ENCODE measurements at places on chromosomes 7 and 10. TPM values are rescaled to one million over a fixed set of nuclear protein-coding genes. Genes with fewer than 3 reads are reported as not detected.

DNA sequence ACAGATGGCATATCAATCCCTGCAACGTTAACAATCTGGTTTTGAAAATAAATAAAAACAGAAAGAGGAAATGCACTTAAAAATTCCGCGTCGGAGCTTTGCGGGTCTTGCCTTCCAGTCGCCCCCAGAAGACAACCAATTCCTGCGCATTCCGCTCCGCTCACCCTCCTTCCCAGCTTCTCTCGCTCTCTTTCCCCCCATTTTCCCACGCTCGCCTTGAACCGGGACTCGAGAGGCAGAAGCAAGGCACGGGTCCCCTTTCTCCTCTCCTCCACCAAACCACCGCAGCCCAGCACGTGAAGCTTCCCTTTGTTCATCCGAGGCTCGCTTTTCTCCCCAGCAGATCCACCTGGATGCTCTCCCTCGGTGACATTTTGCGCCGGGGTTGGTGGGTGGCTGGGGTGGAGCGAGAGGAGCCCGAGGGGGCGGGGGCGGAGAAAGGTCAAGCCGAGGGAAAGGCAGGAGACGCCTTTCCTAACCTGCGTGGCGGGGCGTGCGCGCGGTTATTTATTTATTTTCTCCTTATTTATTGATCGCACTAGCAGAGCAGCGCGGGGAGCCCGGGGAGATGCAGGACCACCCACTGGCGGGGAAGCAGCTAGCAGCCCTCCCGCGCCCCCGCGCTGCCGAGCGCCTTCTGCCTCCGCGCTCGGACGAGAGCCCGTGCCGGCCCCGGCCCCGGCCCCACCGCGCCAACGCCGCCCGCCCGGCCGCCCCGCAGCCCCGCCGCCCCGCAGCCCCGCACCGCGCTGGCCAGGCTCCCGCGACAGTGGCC is at the start of gene KCND2:
Gene KCND2 (plus strand): TSS at position 475 of the 775 bp plus-strand sequence.
- DNase-seq = peak; percentile 50

- DNase-seq = no peak
Measured at GRCh38 chr7:71414490-71414889, 282.5 kb downstream of the GALNT17 start.

EZH2 gene
- 27.0 TPM for polyA plus RNA-seq

GRCh38 chr10:124550293-124551034 is 88.8 kb downstream of the LHPP start:
- DNase-seq = no peak

GRCh38 chr7:90207956-90208355 is 3.6 kb upstream of the STEAP2 start:
- DNase-seq = no peak

DNA sequence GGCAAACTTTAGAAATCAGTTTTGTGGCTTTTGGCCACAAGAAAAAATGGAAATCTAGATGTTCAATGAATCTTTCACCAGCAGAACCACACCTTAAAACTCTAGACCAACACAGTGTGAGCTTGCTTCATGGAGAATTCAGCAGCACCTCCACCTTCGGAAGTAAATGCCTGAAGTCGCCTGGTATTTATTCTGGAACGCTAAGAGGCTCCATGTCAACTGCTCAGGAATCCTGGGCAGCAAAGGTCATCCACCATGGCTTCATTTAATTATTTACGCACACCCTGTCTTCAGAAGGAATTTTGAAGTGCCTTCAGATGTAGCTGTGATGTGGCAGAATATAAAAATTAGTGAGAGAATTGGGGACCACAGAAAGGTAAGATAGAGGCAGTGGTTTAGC is 167.7 kb downstream of the GFRA1 start:
- no peak for DNase-seq

DNA sequence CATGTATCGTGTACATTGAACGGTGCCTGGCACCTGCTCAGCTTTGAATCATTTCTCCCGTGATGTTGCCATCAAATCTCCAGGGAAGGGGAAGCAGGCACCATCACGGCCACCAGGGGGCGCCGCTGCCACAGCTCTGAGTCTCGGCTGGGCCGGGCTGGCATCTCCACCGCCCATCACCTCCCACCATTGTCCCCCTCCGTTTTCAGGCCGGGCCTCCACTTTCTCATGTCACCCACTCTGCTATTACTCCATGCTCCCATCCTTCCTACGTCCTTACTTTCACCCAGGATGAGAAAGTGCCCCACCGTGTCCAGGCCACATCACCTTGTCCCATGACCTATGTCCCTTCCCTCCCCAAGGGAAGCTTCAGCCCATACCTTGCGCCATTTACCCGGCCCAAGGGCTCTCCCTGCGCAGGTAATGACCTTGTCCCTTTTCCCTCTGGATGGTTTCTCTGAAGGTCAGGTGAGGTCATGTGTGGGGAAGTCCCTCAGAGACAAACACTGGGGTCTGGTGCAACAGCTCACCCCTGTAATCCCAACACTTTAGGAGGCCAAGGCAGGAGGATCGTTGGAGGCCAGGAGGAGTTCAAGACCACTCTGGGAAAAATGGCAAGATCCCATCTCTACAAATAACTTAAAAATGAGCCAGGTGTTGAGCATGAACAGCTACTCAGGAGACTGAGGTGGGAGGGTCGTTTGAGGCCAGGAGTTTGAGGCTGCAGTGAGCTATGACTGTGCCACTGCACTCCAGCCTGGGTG is 31.8 kb upstream of the OCM2 start:
- DNase-seq = peak; percentile 89

DNA sequence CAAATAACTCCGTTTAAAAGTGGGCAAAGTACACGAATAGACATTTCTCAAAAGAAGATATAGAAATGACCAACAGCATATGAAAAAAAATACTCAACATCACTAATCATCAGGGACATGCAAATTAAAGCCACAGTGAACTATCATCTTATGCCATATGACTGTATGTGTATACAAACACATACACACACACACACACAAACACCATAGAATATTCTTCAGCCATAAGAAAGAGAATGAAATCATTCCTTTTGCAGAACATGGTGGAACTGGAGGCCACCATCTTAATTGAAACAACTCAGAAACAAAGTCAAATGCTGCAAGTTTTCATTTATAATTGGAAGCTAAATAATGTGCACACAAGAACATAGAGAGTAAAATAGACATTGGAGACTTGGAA is 1019.4 kb downstream of the KCNMA1 start:
- no peak for DNase-seq

DNA sequence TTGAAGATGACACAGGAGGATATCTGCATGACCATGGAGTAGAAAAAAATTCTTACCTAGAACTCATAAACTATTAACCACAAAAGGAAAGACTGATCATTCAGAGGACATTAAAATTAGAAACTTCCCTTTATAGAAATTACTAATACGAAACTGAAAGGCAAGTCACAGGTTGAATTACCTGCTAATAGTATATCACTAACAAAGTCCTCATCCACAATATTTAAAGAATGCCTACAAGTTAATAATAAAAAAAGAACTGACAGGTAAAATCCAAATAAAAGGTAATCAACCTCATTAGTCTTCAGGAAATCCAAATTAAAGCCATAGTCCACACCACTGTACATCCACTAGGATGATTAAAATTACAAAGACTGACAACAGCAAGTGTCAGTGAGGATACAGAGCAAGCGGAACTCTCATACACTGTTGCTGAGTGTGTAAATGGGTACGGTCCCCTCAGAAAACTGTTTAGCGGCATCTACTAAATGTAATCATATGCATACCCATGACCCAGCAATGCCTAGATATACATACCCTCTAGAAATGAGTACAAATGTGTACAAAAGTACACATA is 71.2 kb downstream of the ARHGAP21 start:
- DNase-seq = no peak

SLC18A3 gene
- 19.9 TPM for polyA plus RNA-seq

DNA sequence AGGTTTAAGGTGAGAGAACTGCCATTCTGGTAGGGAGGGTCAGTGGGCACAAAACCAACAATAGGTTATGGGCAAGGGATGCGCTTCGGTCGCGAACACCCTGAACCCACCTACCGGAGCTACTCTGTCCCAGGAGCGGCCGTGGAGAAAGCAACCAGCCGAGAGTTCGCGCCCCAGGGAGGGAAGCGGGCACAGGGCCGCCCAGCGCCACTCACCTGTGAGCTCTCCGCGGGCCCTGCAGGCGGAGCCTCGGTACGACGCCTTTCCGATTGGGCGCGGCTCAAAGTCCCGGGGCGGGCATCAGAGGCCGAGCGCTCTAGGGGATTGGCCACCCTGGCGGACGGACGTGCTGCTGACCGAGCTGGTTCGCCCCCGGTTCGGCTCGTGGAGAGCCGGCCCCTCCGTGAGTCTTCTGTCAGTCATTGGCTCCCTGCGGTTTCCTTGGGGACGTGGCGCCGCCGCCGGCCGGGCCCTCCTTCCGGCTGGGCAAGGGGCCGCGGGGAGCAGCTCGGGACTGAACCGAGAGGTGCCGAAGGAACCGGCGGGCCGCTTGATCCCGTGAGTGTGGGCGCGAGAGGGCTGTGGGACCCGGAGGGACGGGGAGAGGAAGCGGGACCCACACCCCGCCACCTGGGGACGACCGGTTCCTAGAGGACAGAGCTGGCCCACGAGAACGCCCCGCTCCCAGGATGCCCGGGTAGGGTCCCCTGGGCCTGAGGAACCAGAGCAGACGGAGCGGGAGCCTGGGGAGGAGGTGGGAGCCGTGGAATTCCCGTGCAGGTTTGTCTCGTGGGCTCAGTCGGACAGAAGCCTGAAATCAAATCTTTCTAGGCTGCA is at the start of gene ENTPD7:
Gene ENTPD7 (plus strand): TSS at position 479 of the 837 bp plus-strand sequence. CDS start 448 bp downstream, outside the sequence.
- peak; percentile 97 for DNase-seq

DNA sequence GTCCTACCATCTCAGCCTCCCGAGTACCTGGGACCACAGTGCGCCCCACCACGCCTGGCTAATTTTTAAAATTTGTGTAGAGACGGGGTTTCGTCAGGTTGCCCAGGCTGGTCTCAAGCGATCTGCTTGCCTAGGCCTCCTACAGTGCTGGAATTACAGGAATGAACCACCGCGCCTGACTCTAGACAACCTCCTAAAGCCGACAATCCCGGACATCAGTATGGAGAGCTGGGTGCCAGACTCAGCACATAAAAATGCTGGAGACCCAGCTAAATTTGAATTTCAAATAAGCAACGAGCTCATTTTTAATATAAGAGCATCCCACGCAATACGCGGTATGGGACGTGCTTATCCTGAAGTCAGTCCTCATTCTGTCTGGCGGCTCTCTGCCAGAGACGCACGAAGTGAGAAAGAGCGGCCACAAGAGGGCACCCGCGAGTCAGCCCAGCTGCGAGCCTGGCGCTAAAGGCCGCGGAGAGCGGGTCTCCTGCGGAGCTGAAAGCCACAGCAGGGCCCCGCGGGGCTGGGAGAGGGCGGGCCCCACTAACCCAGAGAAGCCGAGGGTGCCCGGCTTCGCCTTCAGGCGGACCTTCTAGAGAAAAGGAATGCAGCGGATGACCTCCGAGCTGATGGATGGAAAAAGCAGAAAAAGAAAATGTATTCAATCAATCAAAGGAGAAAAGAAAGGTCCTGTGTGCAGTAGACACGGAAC is 7.0 kb downstream of the CALY start:
- DNase-seq = peak; percentile 68

ADCY1 gene
- polyA plus RNA-seq = 78.2 TPM

DNA sequence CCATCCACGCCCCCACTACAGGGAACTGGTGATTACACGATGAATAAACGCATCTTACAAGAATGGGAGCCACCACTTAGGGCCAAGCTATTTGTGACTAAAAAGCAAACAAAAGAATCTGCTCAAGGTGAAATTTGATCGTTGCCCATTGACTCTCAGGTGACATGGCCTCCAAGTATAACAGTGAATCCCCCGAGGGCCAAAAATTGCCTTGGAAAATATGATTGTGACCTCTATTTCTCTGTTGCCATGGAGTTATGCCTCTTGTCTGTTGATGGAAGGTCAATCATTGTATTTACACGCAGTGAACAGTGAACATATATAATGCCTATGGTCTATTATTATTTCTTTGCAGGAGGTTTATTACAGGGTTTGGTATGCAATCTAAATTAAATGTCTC is 282.3 kb downstream of the KLF6 start:
- DNase-seq = no peak

GRCh38 chr10:1100691-1101368 is 44.6 kb downstream of the WDR37 start:
- DNase-seq = no peak

DNA sequence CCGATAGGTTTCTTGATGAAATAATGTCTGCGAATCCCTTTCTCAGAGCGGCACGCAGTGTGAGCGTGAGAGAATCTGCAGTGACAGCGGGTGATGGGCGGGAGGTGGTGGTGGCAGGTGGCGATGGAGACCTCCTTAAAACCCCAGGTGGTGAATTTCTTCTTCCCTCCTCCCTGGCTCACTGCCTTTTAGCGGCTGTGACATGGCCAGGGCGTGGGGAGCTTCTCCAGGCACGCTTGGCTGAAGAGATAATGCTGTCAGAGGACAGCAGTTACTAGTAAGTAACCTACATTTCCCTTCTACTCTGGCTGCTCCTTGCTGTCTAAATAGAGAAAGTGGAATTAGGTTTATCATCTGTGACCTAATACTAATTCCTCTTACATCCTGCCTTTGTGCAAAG is 141.4 kb upstream of the INSYN2A start:
- DNase-seq = no peak

- DNase-seq = no peak
Measured at GRCh38 chr7:12757443-12757842, 70.0 kb downstream of the ARL4A start.

PNLIPRP1 gene
- not detected for polyA plus RNA-seq

DNA sequence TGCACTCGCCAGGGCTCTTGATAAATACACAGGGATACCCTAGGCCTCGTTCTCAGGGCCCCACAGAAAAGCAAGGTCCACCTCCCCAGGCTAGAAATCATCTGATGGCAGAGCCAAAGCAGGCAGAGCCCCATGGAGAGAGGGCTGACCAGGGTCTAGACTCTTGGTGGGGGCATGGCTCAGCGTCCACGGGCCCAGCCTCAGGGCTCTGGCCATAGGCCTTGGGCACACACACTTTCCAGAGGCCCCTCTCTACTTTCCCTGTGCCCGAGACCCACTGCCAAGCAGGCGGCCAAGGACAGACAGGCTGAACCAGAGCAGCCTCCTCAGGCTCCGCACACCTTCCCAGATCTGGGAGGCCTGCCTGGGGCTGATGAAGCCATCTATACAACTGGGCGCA is 64.8 kb downstream of the FAM53B start:
- no peak for DNase-seq

- DNase-seq = no peak
Measured at GRCh38 chr10:114825513-114826253, 4.1 kb downstream of the FHIP2A start.

DNA sequence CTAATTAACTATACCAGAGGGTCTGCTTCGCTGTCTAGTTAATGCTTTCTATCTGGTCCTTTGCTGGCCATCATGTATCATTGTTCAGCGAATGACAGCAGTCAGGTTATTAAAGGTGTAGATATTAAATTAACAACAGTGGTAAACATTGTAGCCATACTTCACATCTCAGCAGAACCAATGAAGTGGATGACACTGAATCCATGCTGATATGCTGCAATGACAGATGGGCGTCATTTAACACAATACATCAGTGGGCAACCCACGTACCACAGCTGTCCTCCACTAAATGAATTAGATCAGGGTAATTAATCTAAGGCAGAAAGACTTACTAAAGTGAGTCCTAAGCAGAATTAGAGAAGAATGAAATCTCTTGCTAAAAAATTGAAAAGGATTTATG is 767.2 kb downstream of the NXPH1 start:
- no peak for DNase-seq
